ENCODE measurements at places on chromosomes 2 and 18. TPM values are rescaled to one million over a fixed set of nuclear protein-coding genes. Genes with fewer than 3 reads are reported as not detected.

The CDKL4 gene
- 0.83 TPM for total RNA-seq

The GALR1 gene
- not detected for total RNA-seq

The UCN gene
- 4.1 TPM for total RNA-seq

- H3K4me1 ChIP-seq, result peaks cover 79% of the 10 kb centered on the region
- peak overlapping the region; percentile 90 for H3K27ac ChIP-seq
- H3K36me3 ChIP-seq, result peaks cover 18% of the 10 kb centered on the region
- H3K27me3 ChIP-seq, result no peaks in the 10 kb centered on the region
These were observed 17.5 kb downstream of the YWHAQ start for GRCh38 chr2:9613291-9613690.

GRCh38 chr2:64582774-64583340 lies 58.7 kb downstream of the AFTPH start:
- H3K4me3 ChIP-seq, result no peak overlapping the region
- no peak overlapping the region for H3K27ac ChIP-seq
- no peak for DNase-seq
- H3K4me1 ChIP-seq, result peaks cover 2% of the 10 kb centered on the region
- H3K27me3 ChIP-seq, result no peaks in the 10 kb centered on the region

DNA sequence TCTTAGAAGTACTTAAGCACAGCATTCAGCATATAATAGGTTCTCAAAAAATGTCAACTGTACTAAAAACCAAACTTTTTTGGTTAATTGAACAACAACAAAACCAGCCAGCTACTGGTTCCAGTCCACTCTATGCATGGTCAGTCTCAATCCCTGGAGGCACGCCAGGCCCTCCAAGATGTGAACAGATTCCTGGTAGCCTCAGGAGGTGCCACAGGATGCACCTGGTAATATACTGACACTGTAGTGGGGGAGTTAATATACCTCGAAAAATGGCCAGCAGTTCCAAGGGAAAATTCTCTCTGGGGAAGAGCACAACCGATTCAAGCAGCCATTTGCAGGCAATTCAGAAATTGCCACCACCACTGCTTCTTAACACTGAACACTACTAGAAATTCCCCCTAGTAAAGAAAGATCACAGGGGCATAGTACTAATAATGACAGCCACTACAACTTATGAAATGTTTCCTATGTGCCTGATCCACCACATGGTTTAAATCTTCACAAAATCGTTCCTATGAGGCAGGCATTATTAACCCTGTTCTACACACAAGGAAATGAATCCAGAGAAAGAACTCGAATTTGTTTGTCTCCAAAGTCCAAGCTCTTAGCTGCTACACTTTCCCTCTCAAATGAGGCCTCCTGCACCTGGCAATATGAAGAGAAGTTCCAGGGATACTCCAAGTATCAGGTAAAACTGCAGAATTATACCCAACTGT lies 3.4 kb downstream of the MGAT4A start:
- no peak overlapping the region for H3K27ac ChIP-seq
- no peak overlapping the region for H3K4me3 ChIP-seq
- H3K36me3 ChIP-seq, result no peaks in the 10 kb centered on the region
- H3K27me3 ChIP-seq, result peaks cover 77% of the 10 kb centered on the region
- peaks cover 4% of the 10 kb centered on the region for H3K4me1 ChIP-seq

- no peak for DNase-seq
- no peaks in the 10 kb centered on the region for H3K36me3 ChIP-seq
- no peak overlapping the region for H3K27ac ChIP-seq
- H3K27me3 ChIP-seq, result no peaks in the 10 kb centered on the region
- no peak overlapping the region for H3K4me3 ChIP-seq
These were observed 151.6 kb downstream of the DTNB start for GRCh38 chr2:25521665-25522387.

GRCh38 chr2:172329774-172330671 lies 97.4 kb upstream of the ITGA6 start:
- peaks cover 2% of the 10 kb centered on the region for H3K27me3 ChIP-seq
- no peak overlapping the region for H3K27ac ChIP-seq
- no peak overlapping the region for H3K4me3 ChIP-seq
- no peaks in the 10 kb centered on the region for H3K36me3 ChIP-seq
- no peak for DNase-seq

DNA sequence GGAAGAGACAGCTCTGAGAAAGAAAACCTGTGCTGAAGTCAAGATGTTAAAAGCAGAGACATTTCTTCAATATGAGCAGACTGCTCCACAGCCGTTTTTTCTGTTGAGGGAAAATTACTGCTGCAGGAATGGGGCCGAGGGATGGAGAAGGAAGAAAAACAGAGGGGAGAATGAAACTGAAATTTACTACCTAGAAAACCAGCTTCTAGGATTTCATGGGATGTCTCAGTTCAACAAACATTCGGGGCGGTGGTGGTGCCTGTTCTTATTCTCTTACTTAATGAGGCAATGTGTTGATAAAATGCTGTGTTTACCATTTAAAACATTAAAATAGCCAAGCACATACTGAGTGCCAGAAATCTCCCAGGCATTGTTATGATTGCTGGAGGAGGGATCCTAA lies 557.1 kb upstream of the MEX3C start:
- no peaks in the 10 kb centered on the region for H3K36me3 ChIP-seq
- H3K27me3 ChIP-seq, result no peaks in the 10 kb centered on the region
- no peak for DNase-seq
- H3K27ac ChIP-seq, result no peak overlapping the region

DNA sequence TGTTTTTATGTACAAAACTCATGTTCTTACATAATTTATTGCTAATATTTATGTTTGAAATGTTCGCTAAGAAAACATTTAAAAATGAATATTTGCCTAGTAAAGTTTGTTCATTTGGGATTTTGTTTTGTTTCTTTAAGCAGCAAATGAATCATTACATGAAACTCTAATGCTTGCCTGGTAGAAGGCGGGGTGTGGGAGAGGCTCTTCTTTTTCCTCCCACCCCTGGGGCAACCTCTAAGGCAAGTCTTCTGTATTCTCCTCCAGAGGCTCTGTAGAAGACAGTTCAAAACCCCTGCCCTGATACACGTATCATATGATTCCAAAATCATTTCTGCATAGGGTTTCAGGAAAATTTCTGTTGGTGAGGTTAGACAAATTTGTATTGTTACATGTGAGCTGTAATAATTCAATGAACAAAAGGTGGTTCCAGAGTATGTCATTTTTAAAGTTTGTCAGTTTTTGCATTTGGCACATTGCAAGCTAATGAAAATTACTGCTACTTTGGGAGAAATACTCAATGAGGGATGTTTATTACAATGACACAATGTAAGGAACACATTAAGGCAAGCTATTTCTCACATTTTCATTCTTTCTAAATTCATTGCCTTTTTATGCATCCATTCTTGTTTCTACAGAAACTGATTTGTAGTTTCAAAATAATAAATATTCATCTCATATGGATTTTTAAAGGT lies 302.3 kb upstream of the UBE2E3 start:
- no peaks in the 10 kb centered on the region for H3K36me3 ChIP-seq
- H3K4me1 ChIP-seq, result peaks cover 12% of the 10 kb centered on the region
- H3K27ac ChIP-seq, result no peak overlapping the region
- no peaks in the 10 kb centered on the region for H3K27me3 ChIP-seq
- DNase-seq, result no peak
- H3K4me3 ChIP-seq, result no peak overlapping the region

DNA sequence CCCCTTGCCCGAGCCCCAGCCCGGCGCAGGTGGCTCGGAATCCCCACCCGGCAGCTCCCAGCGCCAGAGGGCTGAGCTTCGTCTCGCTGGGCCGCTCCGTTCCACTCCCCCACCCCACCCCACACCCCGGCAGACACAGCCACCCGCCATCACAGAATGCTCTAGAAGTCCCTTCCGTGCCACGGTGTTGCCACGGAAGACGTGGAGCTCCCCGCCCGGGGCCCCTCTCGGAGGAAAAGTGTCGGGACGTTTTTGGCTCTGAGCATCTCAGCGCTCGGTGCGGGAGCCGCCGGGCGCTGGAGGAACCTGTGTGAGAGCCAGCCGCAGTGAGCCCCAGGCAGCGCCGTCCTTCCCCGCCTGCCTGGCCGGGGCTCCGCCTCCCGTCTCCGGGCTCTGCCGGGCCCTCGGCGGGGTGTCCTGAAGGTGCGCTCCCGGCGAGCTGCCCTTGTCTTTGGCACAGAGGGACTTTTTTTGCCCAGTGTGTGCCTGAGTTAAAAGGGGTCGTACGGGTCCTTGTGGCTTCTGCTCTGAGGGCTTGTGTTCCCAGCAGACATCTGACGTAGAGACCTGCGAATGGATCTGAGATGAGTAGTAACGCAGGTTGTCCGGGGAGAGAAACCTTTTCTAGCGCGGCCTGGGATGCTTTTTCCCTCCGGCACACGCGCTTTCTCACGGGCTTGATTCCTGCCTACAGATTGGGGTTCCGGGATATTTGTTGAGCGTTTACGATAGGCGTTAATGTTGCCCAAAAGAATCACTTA lies 1.8 kb downstream of the ZCCHC2 start:
- H3K36me3 ChIP-seq, result no peaks in the 10 kb centered on the region
- H3K27ac ChIP-seq, result peak overlapping the region; percentile 89
- DNase-seq, result no peak
- peak overlapping the region; percentile 83 for H3K4me3 ChIP-seq
- H3K27me3 ChIP-seq, result peaks cover 4% of the 10 kb centered on the region
- H3K4me1 ChIP-seq, result peaks cover 25% of the 10 kb centered on the region

DNA sequence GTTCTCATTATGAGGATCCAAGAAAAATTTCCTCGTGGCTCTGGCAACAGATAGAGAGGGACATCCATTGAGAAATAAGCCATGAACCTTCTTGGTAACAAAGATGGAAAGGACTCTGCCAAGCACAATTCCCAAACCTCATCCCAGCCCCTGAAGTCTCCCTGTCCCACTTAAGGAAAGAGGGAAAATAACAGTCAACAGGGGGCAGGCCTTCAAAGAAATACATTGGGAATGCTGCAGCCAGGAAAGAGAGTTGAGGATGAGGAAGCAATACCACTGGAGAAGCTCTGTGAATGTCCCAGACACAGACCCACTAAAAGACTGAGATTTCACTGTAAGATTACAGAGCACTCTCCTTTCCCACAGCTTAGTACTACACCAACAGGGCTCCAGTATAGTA lies 93.2 kb downstream of the CD226 start:
- H3K4me1 ChIP-seq, result no peaks in the 10 kb centered on the region
- DNase-seq, result no peak
- no peaks in the 10 kb centered on the region for H3K36me3 ChIP-seq
- no peak overlapping the region for H3K27ac ChIP-seq
- no peak overlapping the region for H3K4me3 ChIP-seq
- no peaks in the 10 kb centered on the region for H3K27me3 ChIP-seq

- H3K27me3 ChIP-seq, result no peaks in the 10 kb centered on the region
- peaks cover 31% of the 10 kb centered on the region for H3K36me3 ChIP-seq
- no peak overlapping the region for H3K27ac ChIP-seq
- DNase-seq, result peak; percentile 76
- no peak overlapping the region for H3K4me3 ChIP-seq
These were observed 212.1 kb downstream of the DYSF start for GRCh38 chr2:71665168-71666093.

- H3K36me3 ChIP-seq, result no peaks in the 10 kb centered on the region
- DNase-seq, result peak; percentile 68
- no peak overlapping the region for H3K4me3 ChIP-seq
- no peak overlapping the region for H3K27ac ChIP-seq
- no peaks in the 10 kb centered on the region for H3K27me3 ChIP-seq
These were observed 322.9 kb downstream of the GBX2 start for GRCh38 chr2:235845245-235845644.

DNA sequence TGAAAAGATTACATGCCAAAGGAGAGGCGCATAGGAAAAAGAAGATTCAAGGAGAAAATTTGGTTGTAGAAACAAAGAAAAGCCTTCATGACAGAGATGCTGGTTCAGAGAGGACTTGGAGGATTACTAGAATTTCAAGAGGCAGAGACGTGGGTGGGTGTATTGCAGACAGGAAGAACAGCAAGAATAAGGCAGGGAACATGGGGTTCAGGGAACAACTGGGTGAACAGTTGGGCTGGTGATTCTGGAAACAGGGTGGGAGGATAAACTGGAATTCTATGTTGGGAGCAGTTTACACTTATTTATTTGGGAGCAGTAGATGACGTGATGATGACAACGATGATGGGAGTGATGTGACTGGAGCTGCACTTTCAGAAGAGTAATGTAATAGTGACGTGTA lies 18.4 kb upstream of the GMCL1 start:
- no peak overlapping the region for H3K4me3 ChIP-seq
- H3K36me3 ChIP-seq, result peaks cover 28% of the 10 kb centered on the region
- no peaks in the 10 kb centered on the region for H3K27me3 ChIP-seq
- DNase-seq, result peak; percentile 23
- no peak overlapping the region for H3K27ac ChIP-seq

- no peak overlapping the region for H3K27ac ChIP-seq
- no peaks in the 10 kb centered on the region for H3K36me3 ChIP-seq
- H3K4me1 ChIP-seq, result no peaks in the 10 kb centered on the region
- no peaks in the 10 kb centered on the region for H3K27me3 ChIP-seq
- H3K4me3 ChIP-seq, result no peak overlapping the region
These were observed 41.8 kb upstream of the CTAGE1 start for GRCh38 chr18:22459491-22459890.

DNA sequence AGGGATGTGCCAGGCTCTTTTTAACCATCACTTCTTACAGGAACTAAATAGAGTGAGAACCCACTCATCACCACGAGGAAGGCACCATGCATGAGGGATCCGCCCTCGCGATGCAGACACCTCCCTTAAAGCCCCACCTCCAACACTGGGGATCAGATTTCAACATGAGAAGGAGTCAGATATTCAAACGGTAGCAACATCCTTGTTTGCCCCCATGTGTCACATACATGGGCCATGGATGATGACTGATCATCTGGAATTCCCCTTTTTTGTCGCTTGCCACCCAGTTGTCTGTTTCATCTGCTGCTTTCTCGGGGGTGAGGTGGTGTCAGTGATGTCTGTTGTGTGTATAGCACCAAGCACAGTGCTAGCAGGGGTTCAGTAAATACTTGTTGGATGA lies 57.9 kb downstream of the NCK2 start:
- peaks cover 7% of the 10 kb centered on the region for H3K36me3 ChIP-seq
- H3K4me3 ChIP-seq, result no peak overlapping the region
- no peaks in the 10 kb centered on the region for H3K27me3 ChIP-seq
- no peak overlapping the region for H3K27ac ChIP-seq
- no peak for DNase-seq

- H3K4me1 ChIP-seq, result peaks cover 5% of the 10 kb centered on the region
- peaks cover 17% of the 10 kb centered on the region for H3K36me3 ChIP-seq
- DNase-seq, result no peak
- H3K4me3 ChIP-seq, result no peak overlapping the region
- H3K27ac ChIP-seq, result no peak overlapping the region
- no peaks in the 10 kb centered on the region for H3K27me3 ChIP-seq
These were observed 35.6 kb downstream of the ARL5A start for GRCh38 chr2:151792589-151792988.
